Lower lobe of right lung (tissue), 2 donors: ENCODE measurements at places on chromosomes 5 and 9. TPM values are rescaled to one million over a fixed set of nuclear protein-coding genes. Genes with fewer than 3 reads are reported as not detected.
A peak's percentile ranks its signal among the peaks of the same experiment; 100 is the strongest.

PCDHB15 gene
- 2.8 TPM for total RNA-seq

DNA sequence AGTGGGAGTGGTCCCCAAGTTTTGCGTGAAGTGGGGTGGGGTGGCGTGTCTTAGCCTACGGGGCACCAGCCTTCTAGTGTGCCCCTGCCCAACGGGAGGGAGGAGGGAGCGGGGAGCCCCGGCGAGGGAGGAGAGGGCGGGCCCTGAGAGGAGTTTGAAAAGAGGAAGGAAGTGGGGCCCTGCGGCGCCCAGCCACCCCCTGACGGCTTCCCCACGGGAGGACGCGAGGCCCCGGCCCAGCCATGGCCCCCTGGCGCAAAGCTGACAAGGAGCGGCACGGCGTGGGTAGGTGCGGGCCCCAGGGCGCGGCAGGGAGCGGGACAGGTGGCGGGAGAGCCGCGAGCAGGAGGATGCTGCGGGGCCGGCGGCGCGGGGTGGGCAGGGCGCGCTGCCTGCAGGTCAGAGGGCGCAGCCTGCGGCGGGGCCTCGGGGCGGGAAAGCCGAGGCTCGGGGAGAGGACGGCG, at the start of gene DOCK2:
Gene DOCK2 (plus strand): TSS at position 191 of the 464 bp plus-strand sequence. CDS start 52 bp downstream, at position 243.
- peak; percentile 87 for DNase-seq

GRCh38 chr5:176915906-176916305, 16.8 kb upstream of the HK3 start:
- no peak for DNase-seq

DNA sequence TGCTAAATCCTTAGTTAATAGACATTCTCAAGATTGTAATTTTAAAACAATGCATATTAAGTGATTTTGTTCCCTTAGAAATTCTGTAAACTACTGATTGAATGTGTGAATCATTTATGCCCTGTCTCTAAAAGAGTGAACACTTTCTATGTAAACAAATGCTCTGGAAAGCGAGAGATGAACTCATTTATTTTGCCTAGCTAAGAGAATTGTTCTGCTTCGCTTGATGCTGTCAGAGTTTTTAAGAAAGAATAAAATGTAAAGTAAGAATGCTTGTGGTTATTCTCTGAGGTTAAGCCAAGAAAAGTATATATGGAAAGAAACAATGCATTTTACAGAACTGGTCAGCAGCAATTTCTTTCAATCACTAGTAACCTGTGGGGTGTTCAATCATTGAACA, 347.4 kb upstream of the NUDT12 start:
- no peak for DNase-seq

GPR21 gene
- 2.2 TPM for total RNA-seq

KCNIP1 gene
- 1.7 TPM for total RNA-seq

GZMA gene
- total RNA-seq: 9.6 TPM

GRCh38 chr5:149730620-149731331, 666 bp downstream of the PPARGC1B start:
- peak; percentile 75 for DNase-seq

DNA sequence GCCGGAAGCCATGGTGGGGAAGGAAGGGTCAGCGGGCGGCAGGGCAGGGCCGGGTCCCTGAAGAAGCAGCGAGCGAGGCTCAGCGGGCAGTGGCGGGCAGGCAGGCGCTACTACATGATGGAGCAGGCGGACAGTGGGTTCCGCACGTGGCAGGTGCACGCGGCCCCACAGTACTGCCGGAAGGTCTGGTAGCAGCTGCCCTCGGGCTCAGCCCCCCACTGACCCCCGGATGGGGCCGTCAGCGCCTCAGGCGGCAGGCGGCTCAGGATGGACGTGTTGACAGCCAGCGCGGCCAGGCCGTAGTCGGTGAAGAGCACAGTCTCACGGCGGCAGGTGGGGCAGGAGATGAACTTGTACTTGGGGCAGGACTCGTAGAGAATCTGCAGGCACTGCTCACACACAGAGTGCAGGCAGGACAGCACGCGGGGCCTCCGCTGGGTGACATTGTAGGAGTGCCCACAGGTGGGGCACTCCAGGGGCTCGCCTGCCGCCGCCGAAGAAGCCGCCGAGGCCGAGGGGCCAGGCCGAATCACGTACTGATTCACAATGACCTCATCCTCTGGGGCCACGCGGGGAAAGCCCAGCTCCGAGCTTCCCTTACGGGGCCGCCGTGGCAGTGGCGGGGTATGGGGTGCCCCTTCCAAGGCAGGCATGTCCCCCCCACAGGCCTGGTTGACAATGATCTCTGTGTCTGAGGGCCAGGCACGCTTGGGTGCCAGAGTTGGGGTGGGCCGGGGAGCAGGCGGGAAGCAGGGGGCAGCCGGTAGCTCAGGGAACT, 1.5 kb downstream of the RNF208 start:
- no peak for DNase-seq

DNA sequence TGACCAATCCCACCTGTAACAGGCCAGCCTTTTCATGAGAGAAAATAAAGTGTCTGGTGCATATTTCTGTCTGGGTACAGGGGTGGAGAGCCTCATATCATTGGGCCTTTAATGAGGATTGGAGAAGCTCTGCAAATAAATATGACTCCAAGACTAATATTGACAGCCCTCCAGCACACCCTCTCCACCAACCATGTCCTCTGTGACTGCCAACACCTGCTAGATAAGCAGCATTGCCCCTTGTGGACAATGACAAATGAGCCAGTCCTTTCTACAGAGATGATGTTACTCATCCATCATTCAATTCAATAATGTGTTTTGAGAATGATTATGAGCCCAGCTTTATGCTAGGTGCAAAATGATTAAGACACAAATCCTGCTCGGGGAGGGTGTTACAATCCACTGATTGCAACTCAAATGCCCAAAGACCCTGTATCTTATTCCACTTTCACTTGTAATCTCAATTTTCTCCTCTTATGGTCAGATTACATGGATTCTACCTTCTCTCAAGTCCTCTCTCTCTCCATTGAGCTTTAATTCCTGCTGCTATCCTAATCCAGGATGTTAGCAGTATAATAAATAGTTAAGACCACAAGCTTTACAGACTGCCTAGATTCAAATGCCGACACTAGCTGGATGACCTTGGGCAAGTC, 2.1 kb upstream of the GFRA3 start:
- DNase-seq: no peak

RPL35 gene
- 812 TPM for total RNA-seq

DNA sequence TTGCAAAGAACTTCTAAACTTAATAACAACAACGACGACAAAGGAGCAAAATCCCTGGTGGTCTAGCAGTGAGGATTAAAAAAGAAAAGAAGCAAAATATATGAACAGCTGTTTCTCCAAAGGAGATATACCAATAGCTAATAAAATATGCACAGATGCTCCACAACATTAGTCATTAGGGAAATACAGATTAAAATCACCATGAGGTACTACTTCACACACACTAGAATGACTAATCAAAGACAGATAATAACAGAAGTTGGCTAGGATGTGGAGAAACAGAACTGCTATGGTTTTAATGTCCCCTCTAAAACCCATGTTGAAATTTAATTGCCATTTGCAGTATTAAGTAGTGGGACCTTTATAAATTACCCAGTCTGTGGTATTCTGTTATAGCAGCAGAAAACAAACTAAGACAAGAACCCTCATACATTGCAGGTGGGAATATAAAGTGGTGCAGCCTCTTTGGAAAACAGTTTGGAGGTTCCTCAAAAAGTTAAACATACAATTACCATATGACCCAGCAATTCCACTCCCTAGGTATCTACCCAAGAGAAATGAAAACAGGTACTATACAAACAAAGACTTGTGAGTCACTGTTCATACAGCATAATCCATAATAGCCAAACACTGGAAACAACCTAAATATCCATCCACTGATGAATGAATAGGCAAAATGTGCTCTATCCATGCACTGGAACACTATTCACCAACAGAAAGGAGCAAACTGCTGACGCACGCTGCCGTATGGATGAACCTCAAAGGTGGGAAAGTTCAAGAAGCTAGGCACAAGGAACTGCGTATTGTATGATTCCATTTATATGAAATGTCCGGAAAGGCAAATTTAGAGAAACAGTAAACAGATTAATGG, 11.4 kb upstream of the DUSP1 start:
- DNase-seq: no peak

SLC27A4 gene
- total RNA-seq: 19.5 TPM

LHFPL2 gene
- total RNA-seq: 40.6 TPM

- DNase-seq: no peak
Observed at GRCh38 chr9:79140751-79141150, 431.0 kb upstream of the TLE4 start.

DNA sequence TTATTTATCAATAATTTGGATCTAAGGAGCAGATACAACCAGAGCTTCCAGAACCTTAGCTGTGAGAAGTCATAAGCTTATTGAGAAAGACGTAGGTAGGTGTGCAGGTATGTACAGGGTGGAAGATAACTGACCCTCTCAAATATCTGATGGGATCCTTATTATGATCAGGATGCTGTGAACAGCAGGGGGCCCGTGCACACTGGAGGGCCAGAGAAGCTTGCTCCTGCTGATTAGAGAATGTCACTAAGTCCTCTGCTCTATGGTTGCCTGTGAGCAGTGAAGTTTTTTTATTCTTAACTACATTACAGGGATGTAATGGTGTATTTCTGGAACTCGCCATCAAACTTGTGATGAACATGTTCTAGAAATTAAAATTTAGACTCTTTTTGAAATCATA, 108.9 kb upstream of the POU5F2 start:
- no peak for DNase-seq

DNA sequence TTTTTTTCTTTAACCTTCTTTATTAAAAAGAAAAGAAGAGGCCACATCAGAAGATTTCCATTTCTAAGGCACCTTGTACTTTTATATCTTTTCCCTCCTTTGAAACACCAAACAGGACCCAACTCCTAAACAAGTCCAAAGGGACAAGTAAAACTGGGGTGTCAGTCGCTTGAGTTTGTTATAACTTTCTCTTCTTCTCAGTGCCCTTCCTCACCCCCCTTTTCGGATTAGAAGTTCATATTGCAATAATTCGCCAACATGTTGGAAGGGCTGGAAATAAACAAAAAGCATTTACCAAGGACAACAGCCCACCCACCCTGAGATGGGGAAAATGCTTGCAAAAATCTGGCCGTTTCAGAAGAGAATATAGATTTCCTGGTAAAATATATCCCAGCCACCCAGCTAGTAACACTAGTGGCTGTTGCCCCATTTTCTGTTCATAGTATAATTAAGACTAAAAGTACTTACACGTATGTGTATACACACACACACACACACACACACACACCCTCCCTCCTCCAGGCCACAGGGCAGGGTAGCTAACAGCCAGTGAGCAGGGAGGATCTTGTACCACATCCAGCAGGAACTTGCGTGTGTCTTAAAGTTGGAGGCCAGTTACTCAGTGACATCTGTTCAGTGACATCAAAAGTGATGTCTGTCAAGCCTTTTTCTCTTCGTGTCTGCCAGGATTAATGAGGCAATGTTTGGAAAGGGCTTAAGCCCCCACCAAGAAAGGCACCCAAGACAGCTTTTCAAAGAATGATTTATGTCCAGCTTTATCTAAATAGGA, 149.1 kb upstream of the KLF4 start:
- DNase-seq: peak; percentile 60

DNA sequence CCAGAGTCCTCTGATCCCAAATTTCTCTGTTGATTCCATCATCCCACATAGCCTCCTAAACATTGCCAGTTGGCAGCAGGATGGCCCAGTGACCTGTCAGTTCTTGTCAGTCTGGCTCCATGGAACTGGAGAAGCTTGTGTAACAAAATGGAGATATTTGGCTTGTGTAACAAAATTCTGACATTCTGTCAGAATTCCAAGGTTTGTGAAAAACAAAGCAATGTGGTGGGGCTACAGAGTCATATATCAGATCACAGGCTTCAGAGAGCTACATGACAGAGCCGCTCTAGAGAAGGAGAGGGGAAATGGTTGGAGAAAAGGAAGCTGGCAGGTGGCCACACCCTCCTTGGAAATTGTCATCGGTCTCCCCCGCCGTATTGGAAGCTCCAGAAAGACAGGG, 75.4 kb upstream of the MAN2A1 start:
- DNase-seq: no peak

- no peak for DNase-seq
Observed at GRCh38 chr5:91469517-91470165, 86.5 kb upstream of the ARRDC3 start.

AFAP1L1 gene
- total RNA-seq: 26.6 TPM

GRCh38 chr9:128835246-128836210, 5.9 kb upstream of the SPOUT1 start:
- DNase-seq: peak; percentile 38

OCLN gene
- total RNA-seq: 121 TPM

BTNL3 gene
- total RNA-seq: not detected

DNA sequence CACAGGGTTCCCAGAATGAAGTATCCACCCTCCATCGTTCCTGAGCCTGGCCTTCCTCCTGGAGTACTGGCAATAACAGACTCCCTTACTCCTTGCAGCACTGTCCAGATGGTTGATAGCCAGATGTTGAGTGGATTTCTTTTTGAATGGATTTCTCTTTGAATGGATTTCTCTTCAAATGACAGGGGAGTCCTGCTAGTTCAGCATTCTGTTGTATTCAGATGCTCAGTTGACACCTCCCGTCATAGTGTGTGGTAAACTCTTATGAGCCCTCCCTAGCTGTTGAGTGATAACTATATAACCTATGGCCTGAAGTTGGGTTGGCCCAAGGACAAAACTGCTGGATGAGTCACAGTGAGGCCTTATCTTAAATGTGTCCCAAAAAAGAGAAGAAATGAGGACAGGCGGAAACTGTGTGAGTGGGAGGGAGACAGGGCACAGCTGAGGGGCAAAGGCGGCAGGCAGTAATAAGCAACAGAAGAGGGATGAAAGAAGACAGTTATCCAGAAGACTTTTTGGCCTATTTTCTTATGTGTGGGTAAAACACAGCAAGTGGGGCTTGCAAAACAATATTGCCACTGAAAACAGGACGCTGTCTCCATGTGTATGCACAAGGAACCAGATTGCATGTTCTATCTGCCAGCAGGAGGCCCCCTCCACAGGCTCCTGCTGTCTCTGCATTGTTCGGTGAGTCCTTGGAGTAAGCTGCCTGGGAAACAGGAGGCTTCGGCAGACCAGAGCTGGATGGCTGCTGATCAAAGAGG, 209.5 kb upstream of the S1PR3 start:
- DNase-seq: no peak

- DNase-seq: no peak
Observed at GRCh38 chr9:108467653-108468324, 388.0 kb downstream of the ACTL7B start.

DNA sequence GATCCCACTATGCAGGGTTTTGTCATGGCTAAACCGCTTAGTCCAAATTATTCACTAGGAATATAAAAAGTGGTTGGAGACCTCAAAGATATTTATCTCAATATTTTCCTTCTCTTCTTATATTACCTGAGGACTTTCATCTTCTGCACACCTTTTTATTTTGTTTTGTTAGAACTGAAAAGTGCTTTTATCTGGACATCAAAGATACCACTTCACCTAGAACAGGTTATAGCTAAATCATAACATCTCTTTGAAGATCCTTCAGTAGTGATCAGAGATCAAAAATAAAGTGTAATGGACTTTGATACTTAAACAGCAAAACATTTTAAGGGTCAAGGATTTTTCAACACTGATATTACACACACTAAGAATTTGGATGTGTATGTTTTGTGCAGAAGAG, 160.2 kb downstream of the MCTP1 start:
- DNase-seq: no peak

GRCh38 chr9:79741381-79741780, 169.6 kb downstream of the TLE4 start:
- no peak for DNase-seq

- DNase-seq: no peak
Observed at GRCh38 chr5:14364576-14365472, 216.8 kb upstream of the OTULINL start.

RELL2 gene
- 5.5 TPM for total RNA-seq
